ENCODE measurements at places on chromosomes 12 and 14.

DNA sequence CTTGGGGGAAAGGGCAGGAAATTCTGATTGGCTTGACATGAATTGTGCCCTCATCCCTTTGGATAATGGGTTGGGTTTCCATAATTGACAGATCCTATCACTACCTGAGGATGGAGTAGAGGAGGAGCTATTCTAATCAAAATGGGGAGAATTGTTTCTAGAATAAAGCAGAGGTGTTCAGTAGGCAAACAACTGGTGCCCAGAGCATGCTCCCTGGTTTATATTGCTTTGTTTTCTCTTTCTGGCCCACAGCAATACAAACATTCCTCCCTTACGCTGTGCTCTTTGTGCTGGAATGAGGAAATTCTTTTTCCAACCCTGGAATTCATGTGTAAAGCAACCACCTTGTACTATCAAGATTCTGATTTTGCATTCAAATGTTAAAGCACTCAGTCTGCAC is 147.4 kb downstream of the RASSF9 start:
- peak; percentile 35 for DNase-seq

- DNase-seq = no peak
Observed at GRCh38 chr12:103085541-103085940, 128.1 kb downstream of the ASCL1 start.

DNA sequence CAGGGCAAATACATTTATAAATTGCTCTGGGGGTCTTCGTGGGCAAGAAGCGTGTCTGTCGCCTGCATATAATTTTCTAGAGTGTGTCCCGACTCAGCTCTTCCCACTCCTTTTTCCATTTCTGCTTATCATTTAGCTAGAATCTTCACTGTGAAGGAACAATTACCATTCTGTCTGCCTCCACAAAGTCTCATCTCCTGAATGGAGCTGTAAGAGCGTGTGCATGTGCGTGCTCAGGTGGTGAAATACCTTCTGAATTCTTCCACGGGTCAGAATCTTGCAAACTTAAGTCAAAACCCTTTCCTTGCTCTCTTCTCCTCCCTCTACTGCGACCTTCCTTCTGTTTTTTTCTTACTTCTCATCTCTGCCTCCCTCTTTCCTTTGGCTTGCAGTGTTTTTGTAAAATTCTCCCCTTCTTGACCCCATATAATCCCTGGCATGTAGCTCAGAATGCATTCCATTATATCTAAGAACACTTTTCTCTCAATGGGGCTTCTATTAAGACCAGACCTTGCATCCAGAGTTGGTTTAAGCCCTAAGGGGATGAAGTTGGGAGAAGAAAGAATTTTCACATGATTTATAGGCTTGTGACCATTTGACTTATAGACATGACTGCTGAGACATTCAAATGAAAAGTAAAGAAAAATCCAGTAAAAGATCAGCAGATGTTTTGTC is 25.0 kb upstream of the GSG1 start:
- no peak for DNase-seq

DNA sequence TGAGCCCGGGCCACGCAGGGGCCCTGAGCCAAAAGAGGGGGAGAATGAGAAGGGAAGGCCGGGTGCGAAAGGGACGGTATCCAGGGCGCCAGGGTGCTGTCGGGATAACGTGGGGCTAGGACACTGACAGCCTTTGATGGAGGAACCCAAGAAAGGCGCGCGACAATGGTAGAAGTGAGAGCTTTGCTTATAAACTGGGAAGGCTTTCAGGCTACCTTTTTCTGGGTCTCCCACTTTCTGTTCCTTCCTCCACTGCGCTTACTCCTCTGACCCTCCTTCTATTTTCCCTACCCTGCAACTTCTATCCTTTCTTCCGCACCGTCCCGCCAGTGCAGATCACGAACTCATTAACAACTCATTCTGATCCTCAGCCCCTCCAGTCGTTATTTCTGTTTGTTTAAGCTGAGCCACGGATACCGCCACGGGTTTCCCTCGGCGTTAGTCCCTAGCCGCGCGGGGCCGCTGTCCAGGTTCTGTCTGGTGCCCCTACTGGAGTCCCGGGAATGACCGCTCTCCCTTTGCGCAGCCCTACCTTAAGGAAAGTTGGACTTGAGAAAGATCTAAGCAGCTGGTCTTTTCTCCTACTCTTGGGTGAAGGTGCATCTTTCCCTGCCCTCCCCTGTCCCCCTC is 3.0 kb downstream of the SSTR1 start:
- peak; percentile 76 for DNase-seq

GRCh38 chr12:115519359-115519758 is 758.1 kb downstream of the MED13L start:
- no peak for DNase-seq

- no peak for DNase-seq
Observed at GRCh38 chr12:131683266-131684014, 27.4 kb upstream of the SFSWAP start.

- DNase-seq = no peak
Observed at GRCh38 chr14:34701808-34702207, 12.6 kb downstream of the CFL2 start.

DNA sequence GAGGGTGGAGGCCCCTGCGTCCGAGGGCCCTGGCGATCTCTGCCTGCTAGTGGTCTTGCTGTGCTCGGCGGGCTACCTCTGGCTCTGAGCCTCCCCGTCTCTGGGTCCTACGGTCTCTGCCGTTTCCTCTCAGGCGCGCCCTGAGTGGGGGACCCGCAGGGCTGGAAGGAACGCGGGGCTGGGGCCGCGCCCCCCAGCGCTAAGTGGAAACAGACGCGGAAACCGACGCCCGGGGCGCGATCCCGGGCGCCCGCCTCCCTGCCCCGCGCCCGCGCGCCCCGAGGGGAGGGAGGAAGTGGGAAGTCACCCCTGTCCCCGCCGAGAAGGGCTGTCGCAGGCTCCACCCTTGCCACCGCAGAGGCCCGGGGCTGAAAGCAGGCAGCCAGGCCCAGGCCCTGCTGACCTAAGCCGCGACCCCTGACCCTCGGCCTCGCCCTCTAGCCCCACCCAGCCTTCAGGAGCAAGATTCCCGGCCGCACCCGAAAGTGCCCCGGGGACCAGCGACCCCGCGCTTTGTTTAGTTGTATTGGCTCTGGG is 831 bp downstream of the CRIP1 start:
- no peak for DNase-seq

DNA sequence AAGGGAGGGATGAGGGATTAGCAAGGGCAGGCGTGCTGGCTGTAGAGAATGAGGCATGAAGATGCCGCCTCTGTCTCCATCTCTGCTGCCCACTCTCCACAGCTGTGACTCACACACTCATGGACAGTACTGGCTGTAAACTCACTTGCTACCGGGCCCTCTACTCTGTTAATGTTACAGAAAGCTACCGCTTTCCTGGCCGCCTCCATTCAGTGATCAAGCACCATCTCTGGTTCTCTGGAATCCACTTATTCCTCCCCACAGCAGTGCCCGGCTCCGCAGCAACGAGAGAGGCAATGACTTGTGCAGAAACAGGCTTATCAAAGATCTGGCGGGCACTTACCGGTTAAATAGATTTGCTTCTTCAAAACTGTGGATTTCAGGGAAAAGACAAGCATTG is 34.8 kb downstream of the AMN start:
- DNase-seq = no peak

GRCh38 chr14:54050759-54051158 is 94.1 kb upstream of the BMP4 start:
- DNase-seq = no peak

- DNase-seq = peak; percentile 98
Observed at GRCh38 chr14:68199554-68200151, 380.1 kb downstream of the RAD51B start.

DNA sequence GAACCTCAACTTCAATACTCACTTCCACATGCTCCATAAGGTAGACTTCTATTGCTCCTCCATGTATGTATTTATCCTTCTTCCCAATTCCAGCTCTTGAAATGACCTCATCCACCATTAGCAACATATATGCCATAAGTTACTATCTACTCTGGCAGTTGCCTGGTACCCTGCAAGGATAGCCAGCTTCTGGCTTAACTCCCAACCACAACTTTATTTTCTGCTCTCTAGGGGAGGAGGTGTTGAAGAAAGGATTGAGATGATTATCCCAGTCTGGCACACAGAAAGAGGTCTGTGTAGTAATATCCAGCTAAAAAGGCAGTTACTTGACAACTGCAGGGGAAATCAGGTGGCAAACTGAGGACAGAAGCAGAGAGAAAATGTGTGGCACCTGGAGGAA is 71.5 kb upstream of the MDM1 start:
- DNase-seq = no peak

DNA sequence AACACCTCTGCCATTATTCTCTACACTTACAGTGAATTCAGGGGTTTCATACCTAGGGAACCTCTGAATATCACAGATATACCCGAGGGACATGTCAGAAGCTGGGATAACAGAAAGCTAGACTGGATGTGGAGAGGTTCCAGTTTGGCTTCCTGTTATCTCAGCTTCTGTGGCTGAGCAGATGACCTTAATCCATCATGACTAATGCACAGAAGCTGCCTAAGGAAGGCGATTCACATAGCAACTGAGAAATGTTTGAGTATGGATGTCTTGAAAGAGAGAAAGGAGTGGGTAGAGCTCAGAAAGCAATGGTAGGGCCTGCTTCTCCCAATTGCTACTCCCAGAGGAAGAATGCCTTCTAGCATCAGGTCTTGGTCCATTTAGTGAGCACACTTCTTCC is 187.6 kb downstream of the RMST start:
- no peak for DNase-seq

- DNase-seq = no peak
Observed at GRCh38 chr12:66884091-66884490, 205.2 kb upstream of the GRIP1 start.

DNA sequence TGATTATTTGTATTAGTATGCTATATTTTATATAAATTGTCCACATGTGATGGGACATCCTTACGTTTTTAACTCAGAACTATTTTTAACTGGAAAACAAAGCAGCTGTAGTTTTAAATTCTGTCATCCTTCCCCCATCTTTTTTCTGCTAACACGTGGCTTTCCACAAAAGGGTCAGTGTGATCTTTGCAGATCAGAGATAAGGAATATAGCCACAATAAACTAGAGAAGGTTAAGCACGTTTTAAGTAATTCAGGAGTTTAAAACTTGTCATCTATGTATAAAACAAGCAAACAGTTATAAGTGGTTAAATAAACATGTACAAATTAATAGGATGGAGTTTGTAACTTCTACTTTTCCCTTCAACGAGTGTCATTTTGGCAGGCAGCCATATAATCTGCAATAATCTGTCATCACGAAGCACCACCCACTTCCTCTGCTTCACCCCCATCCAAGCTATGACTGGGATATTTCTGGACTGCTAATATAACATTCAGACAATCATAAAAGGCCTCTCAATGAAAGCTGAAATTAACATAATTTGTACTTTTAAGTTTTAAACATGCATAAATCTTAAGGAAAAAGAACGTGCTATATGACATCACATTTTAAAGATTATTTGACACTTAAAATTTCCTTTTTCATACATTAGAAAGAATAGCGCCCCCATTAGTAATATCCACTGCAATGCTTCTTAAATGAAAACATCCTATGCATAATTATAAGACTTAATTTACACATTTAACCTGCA is 15.3 kb downstream of the TAOK3 start:
- peak; percentile 79 for DNase-seq

GRCh38 chr12:94338006-94338794 is 121.5 kb downstream of the CEP83 start:
- DNase-seq = no peak

DNA sequence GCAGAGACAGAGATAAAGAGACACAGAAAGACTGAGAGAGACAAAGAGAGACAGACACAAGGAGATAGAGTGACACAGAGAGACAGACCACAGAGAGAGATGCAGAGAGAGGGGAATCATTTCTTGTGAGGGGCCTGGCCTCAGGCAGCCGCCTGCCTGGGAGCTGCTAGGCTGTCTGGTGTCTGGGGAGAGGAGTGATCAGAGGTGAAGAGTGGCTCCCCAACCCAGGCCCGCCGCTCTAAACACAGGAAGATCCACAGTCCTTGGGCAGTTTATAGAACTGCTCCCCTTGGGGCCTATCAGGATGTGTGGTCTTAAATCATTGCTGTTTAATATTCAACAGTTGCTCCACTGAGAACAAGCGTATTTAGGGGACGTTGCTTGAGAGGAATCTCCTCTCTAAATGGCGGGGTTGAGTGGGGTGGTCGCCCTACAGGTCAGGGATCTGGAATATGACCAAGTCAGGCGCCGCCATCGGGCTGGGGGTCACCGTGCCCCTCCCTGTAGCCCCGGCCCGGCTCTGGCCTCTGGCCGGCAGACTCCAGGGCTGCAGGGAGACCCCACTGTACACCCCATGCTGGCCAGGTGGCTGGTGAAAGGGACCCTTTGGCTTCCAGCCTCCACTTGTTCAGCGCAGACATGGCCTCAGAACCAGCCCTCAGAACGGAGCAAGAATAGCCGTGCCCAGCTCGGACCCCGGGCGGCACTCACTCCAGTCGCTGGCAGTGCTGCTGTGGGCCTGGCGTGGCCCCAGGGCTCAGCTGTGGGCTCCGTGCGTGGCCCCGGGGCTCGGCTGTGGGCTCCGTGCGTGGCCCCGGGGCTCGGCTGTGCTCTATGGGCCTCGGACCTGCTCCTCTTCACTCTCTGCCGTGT is 89.4 kb downstream of the GALNT9 start:
- DNase-seq = no peak

GRCh38 chr12:22083167-22083566 is 37.1 kb downstream of the CMAS start:
- peak; percentile 58 for DNase-seq

GRCh38 chr14:89922031-89922907 is 32.3 kb downstream of the EFCAB11 start:
- peak; percentile 89 for DNase-seq

DNA sequence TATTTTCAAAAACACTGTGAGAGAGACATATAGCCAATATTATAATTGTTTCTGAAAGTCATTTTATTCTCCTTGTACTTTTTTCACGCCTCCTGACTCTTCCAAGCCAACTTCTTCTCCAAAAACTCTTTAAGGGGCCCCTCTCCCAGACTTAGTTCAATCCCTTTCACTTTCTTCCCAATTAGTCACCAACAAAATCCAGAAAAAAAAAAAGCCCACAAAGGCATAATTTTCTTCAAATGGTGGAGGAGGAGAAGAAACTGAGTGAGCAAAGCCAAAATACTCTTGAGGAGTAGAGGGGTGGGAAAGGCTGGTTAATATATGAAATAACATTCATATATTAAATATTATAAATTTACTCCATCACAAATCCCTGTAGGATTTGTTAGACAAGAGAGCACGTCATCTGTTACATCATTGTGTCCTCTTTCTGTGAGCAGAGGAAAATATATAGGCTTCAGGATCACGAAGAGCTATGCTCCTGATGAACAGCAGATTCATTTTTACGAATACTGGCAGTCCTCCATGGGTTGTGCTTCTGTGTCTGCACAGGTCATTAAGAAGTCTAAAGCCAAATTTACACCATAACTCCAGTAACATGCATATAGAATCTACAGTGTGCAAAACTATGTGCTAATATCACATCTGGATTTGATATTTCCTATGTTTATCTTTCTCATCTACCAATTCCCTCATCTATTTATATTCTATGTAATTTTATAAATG is 25.9 kb upstream of the NID2 start:
- DNase-seq = no peak

DNA sequence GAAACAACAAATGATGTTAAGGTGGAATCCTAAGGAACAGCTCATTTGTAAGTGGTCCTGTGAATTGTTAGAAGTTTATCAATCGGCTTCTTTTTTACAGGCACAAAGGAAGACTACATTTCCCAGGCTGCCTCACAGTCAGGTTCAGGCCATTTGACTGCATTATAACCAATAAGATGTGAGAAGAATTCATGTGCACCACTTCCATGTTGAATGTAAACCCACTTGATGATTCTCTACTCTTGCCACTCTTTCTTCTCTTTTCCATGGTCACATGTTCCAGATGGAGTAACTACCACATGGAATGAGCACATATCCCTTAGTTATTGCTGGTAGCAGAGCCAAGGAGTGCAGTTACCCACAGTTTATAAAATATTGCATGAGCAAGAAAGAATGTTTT is 67.1 kb upstream of the GZMB start:
- DNase-seq = no peak

All from fibroblast of pulmonary artery (primary cell).